ENCODE measurements at places on chromosomes 5 and 9. TPM values are rescaled to one million over a fixed set of nuclear protein-coding genes. Genes with fewer than 3 reads are reported as not detected.

DNA sequence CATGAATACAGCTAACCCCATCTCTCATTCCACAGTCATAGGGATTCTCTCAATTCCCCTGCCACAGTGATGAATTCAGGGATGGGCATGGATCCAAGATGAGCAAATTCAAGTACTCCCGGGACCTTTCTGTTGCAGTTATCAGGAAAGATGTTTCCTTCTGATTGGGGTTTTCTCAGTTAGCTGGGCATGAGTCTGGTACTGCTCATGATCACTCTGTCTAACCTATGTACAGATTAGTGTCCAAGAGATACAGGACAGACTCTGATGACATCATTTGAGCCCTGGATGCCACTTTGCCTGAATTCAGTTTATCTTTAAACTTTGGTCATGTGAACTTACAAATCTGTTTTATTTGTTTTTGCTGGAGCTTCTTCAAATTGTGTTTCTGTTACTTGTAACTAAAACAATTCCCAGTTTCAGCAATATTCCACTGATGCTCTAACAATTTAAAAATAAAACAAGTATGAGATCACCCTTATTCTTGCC is 257.7 kb upstream of the KLF9 start:
- H3K27ac ChIP-seq = no peak overlapping the region
- no peaks in the 10 kb centered on the region for H3K36me3 ChIP-seq
- no peak for DNase-seq
- peaks cover 11% of the 10 kb centered on the region for H3K27me3 ChIP-seq
- H3K4me3 ChIP-seq = no peak overlapping the region

- H3K4me1 ChIP-seq = no peaks in the 10 kb centered on the region
- no peaks in the 10 kb centered on the region for H3K27me3 ChIP-seq
- no peak overlapping the region for H3K27ac ChIP-seq
- H3K4me3 ChIP-seq = no peak overlapping the region
These were observed 137.4 kb downstream of the GAS1 start for GRCh38 chr9:86809759-86810367.

DNA sequence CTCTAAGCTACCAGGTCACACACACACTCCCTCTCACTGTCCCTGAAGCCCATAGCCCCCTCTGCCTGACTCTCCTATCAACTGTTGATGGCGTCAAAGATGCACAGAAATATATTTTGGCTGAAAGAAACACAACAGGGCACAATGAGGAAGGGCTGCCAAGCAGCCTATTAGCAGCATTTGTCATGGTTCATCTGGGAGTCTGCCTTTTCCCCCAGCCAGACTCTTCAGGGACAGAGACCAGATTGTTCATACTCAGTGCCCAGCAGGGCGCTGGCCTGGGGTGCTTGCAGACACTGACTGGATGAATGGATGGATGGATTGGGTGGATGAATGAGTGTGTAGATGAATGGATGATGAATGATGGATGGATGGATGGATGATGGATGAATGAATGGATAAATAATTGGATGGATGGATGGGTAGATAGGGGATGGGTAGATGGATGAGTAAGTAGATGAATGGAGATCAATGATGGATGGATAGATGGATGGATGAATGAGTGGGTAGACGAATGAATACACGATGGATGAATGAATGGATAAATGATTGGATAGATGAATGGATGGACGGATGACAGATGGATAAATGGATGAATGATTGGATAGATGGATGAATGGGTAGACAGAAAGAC is 90.5 kb downstream of the ADAMTS2 start:
- H3K27me3 ChIP-seq = no peaks in the 10 kb centered on the region
- no peak overlapping the region for H3K4me3 ChIP-seq
- H3K27ac ChIP-seq = no peak overlapping the region

The AMBP gene
- not detected for total RNA-seq

The PIP5K1B gene
- 77.4 TPM for total RNA-seq
